ENCODE measurements at places on chromosomes 1 and 21.

- no peak for DNase-seq
These were observed 164.5 kb upstream of the CACNA1E start for GRCh38 chr1:181318858-181319235.

GRCh38 chr1:25902462-25902861 is 3.8 kb downstream of the STMN1 start:
- DNase-seq, result no peak

DNA sequence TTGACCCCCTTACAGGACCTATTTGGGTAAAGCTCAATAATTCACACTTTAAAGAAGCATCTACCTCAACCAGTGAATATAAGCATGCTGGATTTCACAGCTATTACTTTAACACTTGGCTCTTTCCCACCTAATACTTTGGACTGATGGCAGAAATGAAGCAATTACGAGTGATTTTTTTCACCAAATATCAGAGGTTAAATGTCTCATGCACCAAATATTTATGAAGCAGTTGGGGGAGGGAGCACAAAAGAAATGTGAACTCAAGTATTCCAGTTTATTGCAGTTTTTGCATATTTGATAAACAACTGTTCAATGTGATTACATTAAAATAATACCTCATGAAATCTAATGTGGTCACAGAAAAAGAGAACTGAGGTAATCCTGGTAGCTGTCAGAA is 223.6 kb downstream of the LRRC7 start:
- DNase-seq, result no peak

- DNase-seq, result no peak
These were observed 54.9 kb downstream of the CAPZB start for GRCh38 chr1:19430121-19431068.

DNA sequence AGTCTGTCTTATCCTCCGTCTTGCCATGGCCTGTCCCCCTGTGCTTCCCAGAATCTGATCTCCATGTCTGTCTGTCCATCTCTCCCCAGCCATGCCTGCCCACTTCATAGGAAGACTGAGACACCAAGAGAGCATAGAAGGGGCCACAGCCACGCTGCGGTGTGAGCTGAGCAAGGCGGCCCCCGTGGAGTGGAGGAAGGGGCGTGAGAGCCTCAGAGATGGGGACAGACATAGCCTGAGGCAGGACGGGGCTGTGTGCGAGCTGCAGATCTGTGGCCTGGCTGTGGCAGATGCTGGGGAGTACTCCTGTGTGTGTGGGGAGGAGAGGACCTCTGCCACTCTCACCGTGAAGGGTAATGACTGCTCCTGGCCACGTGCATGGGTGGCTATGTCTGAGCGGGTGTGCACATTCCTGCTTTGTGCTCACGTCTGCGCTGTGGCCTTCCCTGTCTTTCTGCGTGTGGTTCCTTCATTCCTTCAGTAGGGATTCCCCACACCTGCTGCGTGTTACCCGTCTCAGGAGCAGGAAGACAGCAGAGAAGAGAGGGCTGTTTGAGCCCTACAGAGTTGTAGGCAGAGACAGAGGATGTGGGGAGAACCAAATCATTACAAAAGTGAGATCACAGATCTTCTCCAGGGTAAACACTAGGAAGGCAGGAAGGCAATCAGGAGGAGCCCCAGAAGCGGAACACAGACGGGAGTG is 80.8 kb downstream of the OBSCN start:
- no peak for DNase-seq

- DNase-seq, result no peak
These were observed 12.6 kb upstream of the PCBP3 start for GRCh38 chr21:45630876-45631275.

GRCh38 chr1:245715291-245715701 is 560.5 kb downstream of the KIF26B start:
- no peak for DNase-seq

DNA sequence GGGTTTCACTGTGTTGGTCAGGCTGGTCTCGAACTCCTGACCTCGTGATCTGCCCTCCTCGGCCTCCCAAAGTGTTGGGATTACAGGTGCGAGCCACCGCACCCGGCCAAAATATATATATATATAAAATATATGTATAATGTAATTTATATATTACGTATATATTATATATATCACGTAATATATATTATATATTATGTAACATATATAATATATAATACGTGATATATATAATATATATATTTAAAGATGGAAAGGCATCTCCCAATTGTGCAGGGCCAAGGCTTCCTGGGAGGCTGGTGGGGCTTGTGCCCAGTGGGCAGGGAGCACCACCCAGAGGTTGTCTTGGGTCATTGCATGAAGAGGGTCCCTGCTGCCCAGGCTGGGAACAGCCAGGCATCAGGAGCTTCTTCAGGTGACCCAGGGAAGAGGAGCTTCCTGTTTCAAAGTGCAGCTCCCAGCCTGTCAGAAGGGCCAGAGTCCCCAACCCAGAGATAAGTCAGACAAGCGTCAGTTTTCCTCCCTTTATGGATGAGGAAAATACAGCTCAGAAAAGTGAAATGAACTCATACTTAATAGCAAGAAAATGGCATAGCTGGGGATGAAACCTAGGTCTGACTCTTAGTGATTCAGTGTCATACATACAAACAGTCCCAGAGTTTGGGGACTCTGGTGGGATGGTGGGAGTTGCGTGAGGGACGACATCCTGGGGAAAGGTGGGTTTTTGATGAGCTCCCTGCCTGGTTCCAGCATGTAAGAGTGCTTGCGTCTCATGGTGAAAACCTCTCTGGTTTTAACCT is 12.0 kb downstream of the UBE2Q1 start:
- DNase-seq, result peak; percentile 44

- peak; percentile 51 for DNase-seq
These were observed at the start of gene FHL3 for GRCh38 chr1:38005195-38006007. FHL3 (minus strand) TSS chr1:38005514; CDS start chr1:37999412, 6,102 bp downstream.

- no peak for DNase-seq
These were observed 1.5 kb downstream of the AK4 start for GRCh38 chr1:65149351-65150107.

DNA sequence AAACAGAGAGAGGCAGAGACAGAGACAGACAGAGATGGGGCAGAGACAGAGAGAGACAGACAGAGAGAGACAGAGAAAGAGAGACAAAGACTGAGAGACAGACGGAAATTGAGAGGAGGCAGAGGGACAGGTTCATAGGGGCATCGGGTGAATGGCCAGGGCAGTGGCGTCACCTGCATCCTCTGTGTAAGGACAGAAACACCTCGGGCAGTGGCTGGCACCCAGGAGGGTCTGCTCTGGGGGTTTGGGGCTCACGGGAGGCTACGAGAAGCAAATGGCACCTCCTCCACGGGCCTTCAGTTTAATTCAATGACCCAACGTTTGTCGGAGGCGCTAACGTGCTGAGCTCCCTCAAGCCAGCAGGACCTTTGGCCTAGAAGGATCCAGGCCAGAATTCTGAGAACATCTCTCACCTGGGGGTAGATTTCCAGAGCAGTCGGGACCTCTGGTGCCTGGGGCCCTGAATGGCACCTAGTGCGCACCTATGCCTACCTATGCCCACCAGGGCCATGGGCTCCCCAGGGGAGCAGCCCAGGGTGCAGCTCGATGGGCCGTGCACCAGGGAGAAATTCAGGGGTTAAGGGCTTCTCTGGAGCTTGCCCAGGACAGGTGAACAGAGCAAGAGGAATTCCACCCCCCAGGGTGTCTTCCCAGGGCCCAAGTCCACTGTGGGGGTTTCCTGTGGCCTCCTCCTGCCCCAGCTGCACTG is 20.6 kb upstream of the PTTG1IP start:
- no peak for DNase-seq

DNA sequence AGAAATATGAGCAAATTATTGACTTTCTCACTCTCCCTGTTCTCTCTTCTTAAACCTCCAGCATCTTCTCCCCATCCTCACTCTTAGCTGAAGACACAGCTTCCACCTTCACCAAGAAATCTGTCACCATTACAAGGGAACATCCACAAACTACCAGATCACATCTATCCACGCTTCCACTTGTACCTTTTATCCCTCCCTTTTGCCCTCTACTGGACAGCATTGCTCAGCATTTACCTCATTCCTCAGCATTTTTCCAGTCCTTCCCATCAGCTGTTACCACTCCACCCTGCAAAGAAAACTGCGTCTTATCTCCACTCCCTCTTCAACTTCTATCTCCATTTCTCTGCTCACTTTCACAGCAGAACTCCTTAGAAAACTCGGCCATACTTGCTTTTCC is 42.6 kb downstream of the KCNJ6 start:
- DNase-seq, result no peak

DNA sequence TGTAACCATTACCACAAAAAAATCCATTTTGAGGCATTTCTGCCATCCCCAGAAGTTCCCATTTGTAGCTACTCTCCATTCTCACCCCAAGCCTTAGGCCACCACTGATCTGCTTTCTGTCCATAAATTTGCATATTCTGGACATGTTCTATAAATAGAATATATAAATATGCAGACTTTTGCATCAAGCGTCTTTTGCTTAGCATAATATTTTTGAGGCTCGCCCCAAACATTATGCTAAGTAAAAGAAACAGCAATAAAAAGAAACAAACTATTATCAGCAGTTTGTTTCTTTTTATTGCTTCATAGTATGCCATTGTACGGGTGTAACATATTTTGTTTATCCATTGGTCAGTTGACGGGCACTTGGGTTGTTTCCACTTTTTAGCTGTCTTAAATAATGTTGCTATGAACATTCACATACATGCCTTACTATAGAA is 7.9 kb downstream of the TFAP2E start:
- DNase-seq, result no peak

DNA sequence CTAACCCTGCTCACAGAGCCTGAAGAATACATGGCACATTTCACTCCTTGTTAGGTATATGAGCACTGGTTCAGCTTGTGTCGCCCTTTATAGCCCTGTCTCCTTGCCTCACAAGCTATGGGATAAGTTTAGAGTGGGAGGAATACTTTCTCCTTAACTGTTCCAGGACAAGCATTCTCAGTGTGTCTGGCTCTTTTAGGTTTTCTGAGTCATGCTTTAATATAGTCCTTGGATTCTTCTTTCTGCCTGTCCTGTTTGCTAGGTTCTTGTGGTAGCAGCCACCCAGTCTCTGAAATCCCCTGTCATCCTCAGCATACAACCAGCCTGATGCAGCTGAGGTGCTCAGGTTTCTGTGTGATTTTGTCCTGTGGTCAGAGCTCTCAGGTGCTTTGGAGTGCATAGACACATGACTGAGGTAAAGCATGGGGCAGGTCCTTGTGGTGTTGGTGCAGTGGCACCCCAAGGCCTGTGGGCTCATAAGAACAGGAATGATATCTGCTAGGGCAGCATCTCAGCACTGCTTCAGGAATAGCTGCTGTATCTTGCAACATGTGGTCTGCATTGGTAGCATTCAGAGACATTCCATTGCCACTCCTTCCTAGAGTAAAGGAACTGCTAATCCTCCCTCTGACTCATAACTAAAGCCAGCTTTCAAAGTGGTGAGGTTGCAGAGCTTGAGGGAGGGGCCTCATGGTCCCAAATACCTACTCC is 14.2 kb upstream of the CASQ2 start:
- DNase-seq, result no peak

- no peak for DNase-seq
These were observed 9.8 kb downstream of the KCNN3 start for GRCh38 chr1:154860156-154860870.

DNA sequence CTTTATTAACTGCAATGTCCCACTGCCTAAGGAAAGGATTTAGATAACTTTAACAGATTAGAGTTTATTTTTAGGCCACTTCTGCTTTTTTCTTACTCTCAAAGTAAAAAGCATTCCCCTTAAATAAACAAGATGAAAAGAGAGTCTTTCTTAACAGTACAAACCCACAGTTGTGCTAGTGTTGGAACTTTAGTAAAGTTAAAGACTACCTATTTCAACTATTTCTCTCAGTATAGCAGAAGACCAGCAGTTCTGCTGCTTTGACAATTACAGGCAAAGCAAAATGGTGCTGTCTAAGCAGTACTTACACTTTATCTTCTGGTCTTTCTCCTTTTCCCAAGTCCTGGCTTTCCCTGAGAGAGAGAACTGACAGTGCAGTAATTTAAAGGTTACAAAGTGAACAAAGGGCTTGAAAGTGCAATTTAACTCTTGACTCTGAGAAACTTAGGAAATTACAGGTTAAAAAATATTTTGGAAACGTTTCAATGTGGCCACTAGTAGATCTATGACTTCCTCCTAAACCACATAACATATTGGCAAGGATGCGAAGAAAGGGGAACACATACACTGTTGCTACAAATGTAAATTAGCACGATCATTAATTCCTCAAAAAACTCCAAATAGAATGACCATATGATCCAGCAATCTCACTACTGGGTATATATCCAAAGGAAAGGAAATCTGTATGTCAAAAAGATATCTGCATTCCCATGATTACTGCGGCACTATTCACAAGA is 135.4 kb upstream of the POGK start:
- DNase-seq, result no peak
